DND-41 (cell line): ENCODE measurements at places on chromosomes 12 and 14.

DNA sequence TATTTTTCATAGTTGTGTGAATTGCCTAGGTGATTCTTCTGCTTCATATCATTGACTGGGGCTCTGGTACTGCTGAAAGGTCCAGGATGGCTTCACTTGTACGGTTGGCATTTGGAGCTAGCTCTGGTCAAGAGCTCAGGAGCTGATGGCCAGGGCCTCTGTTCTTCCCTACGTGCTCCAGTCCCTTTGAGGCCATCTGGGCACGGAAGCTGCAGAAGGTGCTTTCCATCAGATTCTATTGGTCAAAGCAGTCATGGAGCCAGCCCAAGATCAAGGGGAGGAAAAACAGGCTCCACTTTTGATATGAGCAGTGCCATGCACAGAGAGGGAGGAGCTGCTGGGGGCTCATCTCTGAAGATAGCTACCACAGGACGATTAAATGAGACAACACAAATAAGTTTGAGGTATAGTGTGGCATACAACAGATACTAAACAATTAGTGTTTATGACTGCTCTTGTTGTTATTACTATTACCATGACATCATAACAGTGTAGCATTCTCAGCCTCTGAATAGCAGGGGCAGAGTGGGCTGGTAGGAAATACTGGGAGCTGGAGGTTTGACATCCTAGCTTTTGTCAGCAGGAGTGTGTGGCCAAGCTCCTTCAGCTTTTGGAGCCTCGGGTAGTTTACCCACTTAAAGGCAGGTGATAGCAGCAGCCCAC, 10.4 kb downstream of the KRT83 start:
- no peak for DNase-seq

GRCh38 chr12:123141615-123142517, 9.0 kb downstream of the PITPNM2 start:
- DNase-seq: no peak

- no peak for DNase-seq
These were observed 19.4 kb downstream of the TPH2 start for GRCh38 chr12:71958056-71958455.

DNA sequence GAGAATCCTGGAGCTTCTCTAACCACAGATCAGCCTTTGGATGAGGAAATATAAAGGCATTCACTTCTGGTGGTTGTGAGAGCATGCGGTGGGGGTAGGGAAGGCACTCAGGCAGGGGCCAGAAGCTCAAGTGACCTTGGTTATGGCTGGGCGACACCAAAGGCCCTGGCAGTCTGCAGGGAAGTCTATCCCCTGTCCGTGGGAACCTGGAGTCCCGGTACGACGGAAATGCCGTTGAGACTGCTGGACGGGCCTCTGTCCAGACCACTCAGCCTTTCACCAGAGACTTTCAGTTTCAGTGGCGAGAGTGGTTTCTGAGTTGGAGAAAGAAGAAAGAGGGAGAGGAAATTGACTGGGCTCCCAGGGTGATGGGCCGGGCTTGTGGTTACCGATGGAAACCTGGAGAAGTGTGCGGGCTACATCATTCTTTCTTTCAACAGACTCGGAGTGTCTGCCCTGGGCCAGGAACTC, 20.9 kb downstream of the ISCA2 start:
- DNase-seq: peak; percentile 63

DNA sequence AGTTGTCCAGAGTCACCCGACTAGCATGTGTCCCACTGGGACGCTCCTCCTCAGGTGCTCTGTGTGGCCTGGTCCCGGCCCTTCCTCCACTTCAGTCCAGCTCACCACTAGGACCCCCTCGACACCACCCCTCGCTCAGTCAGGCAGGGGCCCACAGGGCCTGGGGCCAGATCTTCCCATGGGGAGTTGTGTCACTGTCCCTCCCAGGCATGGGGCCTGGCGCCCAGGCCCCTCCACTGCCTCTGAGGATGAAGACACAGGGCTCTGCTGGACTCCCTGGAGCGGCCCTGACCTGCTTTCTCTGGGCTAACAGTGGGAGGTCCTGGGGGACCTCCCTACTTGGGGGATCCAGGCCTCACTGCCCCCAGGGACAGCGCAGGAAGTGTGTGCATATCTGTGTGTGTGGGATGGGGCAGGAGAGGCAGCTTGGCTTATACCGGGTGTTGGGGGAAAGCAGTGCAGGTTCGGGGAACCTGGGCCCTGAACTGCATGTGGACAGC, 43.8 kb downstream of the KRT80 start:
- DNase-seq: no peak

DNA sequence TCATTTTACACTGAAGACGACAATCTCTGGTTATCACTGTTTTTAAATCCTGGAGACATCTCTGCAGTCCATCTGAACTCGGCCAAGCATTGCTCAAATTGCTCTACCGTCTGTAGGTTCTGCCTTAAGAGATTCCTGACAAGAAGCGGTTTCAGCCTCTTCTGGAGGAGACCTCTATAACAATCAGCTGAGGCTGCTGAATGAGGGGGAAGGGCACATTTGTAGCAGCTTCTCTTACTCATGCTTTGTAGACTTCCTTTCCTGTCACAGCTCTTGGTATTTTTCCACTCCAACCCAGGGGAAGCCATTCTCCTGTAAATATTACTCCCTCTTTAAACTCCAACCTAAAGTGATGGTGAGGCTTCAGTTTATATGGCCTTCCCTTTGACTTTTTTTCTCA, 3.0 kb downstream of the ARG2 start:
- DNase-seq: peak; percentile 55

GRCh38 chr12:113260127-113260526, 38.9 kb downstream of the TPCN1 start:
- DNase-seq: no peak

DNA sequence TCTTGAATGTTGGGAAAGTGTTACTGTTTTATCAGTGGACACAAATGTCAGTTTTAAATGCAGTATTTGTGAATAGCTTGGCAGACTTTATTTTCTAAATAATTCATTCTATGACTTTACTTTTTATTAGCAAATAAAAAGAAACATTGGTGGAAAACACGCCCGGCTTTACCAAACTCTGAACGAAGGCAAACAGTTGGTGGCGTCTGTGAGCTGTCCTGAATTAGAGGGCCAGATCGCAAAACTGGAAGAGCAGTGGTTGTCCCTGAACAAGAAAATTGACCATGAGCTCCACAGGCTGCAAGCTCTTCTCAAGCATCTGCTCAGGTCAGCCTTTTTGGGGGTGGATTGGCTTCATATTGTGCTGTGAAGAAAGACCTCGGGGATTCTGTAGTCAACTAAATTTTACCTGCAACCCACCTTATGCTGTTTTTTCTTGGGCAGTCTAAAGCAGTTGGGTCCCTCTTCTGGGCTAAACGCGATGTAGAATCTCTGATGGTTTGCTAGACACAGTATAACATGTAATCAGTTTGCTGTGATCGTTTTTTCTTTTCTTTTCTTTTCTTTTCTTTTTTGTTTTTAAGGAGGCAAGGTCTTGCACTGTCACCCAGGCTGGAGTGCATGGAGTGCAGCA, 156.4 kb downstream of the ESR2 start:
- no peak for DNase-seq

GRCh38 chr14:104280902-104281767, 142.7 kb downstream of the KIF26A start:
- no peak for DNase-seq

GRCh38 chr14:51468523-51468922, 183.2 kb upstream of the FRMD6 start:
- no peak for DNase-seq

DNA sequence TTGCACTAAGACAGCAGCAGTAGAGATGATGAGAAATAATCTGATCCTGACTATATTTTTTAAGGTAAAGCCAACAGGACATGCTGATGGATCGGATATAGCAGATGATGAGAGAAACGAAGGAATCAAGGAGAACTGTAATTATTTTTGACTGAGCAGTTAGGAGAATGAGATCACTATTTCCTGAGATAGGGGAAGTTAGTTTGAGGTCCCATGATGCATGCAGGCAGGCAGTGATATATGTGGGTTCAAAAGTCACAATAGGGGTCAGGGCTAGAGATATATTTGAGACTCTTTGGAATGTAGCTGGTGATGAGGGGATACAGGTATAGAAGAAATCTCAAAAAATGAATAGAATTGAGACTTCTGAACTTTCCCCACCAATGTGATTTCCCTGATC, 107.6 kb downstream of the GTF2A1 start:
- no peak for DNase-seq

DNA sequence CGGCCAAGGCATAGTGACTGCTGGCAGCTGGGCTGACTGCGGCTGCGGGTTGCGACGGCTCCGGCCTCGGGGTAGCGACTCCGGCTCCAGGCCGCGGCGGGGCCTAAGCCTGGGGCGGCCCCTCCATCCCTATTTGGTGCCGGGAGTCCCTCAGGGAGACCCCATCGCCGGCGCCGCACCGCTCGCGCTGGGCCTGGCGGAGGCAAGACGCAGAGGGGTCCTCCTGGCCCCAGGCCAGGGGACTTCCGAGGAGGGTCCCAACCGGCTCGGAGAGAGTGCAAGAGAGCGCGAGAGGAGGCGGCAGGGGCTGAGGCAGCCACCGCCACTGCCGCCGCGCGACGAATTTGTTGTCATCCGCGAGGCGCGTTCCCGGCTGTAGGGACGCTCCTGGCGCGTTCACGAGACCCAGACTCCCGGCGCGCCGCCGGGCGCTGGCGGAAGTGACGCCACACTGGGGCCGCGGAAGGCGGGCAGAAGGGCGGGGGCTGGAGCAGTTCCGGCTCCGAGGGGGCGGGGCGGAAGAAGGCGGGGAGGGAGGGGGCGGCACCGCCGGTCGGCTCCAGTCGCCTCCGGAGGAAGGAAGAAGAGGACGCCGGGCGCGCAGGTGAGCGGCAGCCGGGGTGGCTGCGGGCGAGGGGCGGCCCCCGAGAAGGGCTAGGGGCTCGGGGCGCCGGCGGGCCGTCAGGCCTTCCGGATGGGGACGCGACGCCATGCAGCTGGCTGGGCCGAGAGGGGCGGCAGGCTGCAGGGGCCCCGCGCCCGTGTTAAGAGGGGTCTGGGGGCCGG, at the start of the genes ATG2B and GSKIP:
TSS of gene ATG2B (minus strand) at position 377 of the 786 bp plus-strand sequence. CDS start at position 12, 365 bp downstream.
TSS of gene GSKIP (plus strand) at position 562 of the 786 bp plus-strand sequence. CDS start 18,722 bp downstream, outside the sequence.
- DNase-seq: peak; percentile 95

DNA sequence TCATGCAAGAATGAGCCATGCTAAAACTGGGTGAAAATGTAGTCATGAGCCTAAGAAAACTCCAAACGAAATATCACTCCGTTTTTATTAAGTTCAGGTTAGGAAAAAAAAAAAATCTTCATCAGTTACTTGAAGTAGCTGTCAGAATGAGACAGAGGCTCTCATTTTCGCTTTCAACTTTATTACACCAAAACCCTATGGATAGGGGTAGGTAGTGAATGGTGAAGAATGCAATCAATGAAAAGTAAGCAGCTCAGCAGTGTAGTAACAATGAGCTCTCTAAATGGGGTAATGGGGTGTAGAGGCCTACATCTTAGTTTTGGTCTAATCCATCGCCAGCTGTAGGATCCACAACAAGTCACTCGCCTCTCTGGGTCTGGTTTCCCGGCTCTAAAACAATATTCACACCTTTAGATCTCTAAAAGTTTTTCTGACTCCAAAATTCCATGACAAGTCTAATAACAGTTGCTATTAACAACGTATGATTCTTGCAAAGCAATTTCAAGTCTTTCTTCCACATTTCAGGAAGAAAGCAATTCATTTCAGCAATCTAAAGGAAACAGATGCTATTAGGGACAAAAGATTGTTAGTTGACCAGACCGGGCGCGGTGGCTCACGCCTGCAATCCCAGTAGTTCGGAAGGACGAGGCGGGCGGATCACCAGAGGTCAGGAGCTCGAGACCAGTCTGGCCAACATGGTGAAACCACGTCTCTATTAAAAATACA, 1.7 kb downstream of the BTBD7 start:
- DNase-seq: no peak

DNA sequence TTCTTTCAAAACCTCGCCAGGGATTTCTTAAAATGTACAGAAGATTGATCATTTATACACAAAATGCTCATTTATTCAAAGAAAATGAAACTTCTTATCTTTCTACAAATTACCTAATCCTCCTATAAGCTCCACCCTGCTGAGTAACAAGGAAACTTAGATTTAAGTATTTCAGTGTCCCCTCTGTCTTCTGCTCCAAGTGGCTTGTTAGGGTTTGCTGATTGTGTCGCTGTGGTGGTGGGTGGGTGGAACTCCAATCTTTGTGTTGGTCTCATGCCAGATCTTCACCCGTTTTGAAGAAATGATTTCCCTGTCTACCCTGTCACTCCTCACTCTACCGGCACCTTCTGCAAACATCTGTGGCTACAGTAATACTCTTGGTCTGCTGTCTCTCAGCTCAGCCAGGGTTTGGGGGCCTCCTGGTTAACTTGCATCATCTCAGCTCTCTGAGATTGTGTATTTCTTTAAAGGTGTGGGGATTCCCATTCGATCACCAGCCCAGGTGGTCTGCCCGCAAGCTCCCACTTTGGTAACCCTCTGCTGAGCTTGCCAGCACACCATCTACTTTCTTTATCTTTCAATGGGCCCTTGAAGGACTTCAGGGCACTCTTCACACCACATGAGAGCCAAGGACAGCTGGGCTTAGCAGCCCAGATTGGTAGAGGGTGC, 73.8 kb downstream of the DRAM1 start:
- DNase-seq: no peak

GRCh38 chr12:128388461-128389000, 121.6 kb downstream of the TMEM132C start:
- no peak for DNase-seq

GRCh38 chr12:6070472-6071257, 53.8 kb downstream of the VWF start:
- DNase-seq: no peak

DNA sequence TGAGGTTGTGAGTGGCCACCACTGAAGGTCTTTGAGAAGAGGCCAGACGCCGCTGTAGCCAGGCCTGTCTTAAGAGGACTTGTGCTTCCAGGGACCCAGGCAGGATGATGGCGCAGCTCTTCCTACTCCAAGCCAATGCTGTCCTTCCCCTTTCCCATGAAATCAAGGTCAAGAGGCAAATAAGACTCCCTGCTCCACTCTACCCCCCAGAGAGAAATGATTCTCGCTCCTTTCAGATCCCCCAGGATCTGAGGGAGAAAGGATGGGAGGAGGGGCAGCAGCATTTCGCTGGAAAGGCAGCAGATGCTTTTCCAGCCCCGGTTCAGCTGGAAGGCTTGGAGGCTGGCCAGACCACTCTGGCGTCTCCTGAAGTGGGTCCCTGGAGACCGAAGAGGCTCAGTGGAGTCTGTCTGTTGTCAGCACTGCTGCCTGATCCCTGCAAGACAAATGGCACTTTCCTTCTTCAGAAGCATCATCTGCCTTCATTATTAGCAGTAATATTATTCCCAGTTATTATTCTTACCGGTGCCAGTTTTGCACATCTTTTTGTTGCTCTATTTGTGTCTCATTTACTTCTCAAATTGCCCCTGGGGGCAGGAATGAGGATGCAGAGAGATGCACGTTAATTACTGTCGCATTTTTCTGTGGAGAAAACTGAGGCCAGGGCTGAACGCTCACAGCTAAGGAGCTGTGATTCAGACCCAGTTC, 51.4 kb downstream of the C14orf132 start:
- DNase-seq: no peak

- DNase-seq: no peak
These were observed 60.2 kb downstream of the PRKCH start for GRCh38 chr14:61381553-61381952.

DNA sequence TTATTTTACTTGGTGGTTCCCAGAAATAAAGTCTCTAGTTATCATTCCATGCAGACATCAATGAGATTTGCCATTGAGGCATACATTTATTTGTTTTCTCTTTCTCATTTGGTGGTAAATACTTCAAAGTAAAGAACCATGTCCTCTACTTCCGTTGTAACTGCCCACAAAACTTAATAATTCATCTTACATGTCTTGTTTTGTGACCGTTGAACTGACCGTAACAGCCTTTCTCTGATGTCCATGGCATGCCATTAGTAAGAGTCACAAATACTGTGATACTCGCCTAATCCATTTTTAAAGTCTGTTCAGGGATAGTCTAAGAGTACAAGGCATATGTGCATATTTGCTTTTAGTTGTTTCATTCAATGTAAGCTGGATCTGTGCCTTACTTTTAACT, 145.3 kb downstream of the ETV6 start:
- no peak for DNase-seq

- DNase-seq: no peak
These were observed 87.9 kb downstream of the USP15 start for GRCh38 chr12:62347922-62348650.
